A375 (cell line): ENCODE measurements at places on chromosomes 7 and 10. TPM values are rescaled to one million over a fixed set of nuclear protein-coding genes. Genes with fewer than 3 reads are reported as not detected.

The CFTR gene
- total RNA-seq = not detected in 2 replicates

The CALML5 gene
- not detected in 2 replicates for total RNA-seq

The BMPER gene
- total RNA-seq = 0.04 and 0.37 TPM in 2 replicates

The CPVL gene
- 12.3 and 13.3 TPM in 2 replicates for total RNA-seq

The HOXA7 gene
- not detected in 2 replicates for total RNA-seq

The ZNF804B gene
- total RNA-seq = not detected in 2 replicates

The GIMAP8 gene
- not detected in 2 replicates for total RNA-seq

The FAM237B gene
- not detected in 2 replicates for total RNA-seq

The TCTN3 gene
- total RNA-seq = 18.7 and 20.0 TPM in 2 replicates

The INMT gene
- total RNA-seq = 0.11 and 0.42 TPM in 2 replicates

The SFTPA2 gene
- total RNA-seq = not detected in 2 replicates
